ENCODE measurements at places on chromosomes 13 and 19.
A peak's percentile ranks its signal among the peaks of the same experiment; 100 is the strongest.

DNA sequence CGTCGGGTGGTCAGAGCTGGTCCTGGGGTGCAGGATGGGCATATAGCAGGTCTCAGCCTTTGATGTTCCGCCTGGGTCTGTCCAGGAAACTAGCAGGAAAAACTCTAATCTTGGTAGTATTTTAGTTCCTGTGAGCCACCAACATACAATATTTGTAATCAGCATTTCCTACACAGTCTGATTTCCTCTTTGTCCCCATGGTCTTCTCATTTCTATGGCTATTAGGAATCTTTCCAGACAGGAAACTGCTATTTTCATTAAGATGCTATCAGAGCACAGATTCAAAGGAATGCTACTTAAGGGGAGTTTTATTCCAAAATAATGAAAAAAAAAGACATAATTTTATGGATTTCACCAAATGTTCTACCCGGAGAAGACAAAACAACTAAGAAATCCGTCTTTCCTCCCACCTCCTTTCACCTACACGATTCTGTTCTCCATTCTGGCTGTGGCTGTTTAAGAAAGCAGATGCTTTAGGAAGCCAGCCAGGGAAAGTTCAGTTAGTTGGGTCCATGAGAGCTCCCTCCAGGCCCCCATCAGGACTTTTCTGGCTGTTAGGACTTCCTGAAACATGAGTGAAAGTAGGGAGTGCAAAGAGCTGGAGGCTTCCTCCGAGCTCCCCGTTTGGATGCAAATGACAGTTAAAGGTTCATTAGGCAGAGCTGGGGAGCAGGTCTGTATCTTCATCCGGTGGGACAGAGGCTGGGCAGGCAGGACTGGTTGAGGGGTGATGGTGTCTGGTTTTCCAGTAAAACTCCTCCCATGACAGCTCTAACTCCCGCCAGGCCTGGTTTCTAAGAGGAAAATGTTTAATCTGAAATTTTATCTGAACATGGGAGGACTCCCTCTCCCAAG lies 36.3 kb downstream of the SHISA2 start:
- DNase-seq, result no peak

DNA sequence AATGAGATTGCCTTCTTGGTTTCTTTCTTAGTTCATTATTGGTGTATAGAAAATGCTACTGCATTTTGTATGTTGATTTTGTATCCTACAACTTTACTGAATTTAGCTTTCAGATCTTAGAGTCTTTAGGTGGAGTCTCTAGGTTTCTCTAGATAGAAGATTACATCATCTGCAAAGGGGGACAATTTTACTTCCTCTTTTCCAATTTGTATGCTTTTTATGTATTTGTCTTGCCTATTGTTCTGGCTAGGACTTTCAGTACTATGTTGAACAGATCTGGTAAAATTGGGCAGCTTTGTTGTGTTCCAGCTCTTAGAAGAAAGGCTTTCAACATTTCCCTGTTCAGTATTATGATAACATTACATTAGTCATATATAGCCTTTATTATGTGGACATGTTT lies 101.0 kb upstream of the SPRY2 start:
- DNase-seq, result no peak

DNA sequence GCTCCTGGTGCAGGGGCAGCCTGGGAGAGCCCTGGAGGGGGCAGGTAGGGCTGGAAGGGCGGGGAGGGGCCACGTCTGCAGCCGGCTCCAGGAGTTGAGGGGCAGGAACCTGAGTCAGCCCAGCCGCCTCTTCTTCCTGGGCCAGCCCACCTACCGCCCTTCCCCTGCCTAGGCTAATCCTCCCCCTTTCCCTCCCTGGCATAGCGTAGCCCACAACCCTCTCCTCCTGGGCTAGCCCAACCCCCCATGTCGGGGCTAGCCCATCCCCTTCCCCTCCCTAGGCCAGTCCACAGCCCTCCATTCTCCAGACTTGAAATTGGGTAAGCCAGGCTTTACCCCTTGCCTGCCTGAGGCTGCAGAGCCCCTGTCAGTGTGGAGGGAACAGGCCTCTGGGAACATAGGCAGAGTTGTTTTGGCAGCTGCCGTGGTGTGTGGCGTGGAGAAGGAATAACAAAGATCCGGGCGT lies 20.6 kb upstream of the WDR18 start:
- DNase-seq, result no peak

GRCh38 chr19:2509096-2509495 lies 33.2 kb downstream of the GADD45B start:
- DNase-seq, result no peak

GRCh38 chr13:98786023-98786422 lies 33.6 kb upstream of the SLC15A1 start:
- DNase-seq, result no peak

- no peak for DNase-seq
These were observed 123.3 kb downstream of the AKAP11 start for GRCh38 chr13:42395086-42395821.

GRCh38 chr13:112725346-112726015 lies 35.6 kb downstream of the ATP11A start:
- DNase-seq, result no peak

DNA sequence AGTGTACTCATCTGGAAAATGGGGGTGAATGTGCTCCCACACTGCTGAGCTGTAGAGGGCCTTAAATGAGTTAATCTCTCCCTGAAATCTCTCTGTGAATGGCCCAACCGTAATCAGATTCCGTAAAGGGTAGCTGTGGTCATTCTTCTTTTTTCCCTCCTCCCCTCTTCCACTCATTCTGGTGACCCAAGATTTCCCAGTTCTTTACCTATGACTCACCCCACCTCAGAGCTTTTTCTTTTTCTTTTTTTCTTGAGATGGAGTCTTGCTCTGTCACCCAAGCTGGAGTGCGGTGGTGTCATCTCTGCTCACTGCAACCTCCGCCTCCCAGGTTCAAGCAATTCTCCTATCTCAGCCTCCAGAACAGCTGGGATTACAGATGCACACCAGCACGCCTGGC lies 33.3 kb upstream of the MUC16 start:
- no peak for DNase-seq

- no peak for DNase-seq
These were observed 21.8 kb downstream of the ZNF77 start for GRCh38 chr19:2922987-2923386.

DNA sequence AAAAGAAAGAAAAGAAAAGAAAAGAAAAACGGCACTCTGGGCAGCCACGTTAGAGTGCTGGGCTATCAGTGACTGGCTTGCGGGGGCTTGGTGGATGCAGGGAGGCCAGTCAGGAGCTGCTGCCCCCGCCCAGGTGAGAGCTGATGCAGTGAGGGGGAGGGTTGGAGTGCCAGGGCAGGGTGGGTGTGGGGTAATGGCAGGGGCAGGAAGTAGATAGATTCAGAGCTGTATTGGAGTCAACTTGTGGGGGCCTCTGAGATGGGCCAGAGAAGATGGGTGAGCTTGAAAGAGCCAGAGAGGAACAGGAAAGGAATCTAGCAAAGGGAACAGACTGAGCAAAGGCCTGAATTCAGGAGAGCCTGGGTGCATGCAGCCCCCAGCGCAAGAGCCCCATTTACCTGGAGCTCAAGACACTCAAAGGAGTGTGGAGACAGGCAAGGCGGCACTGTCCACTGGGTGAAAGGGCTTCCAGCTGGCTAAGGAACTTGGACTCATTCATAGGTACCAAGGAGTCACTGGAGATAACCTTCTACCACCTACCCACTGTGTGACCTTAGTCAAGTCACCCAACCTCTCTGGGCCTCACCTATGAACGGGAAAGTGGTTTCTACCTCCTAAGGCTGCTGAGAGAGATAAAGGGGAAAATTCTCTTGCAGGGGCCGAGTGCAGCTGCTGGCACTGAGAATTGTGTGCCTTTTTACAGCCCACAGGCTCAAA lies 20.2 kb downstream of the VSTM2B start:
- DNase-seq, result no peak

DNA sequence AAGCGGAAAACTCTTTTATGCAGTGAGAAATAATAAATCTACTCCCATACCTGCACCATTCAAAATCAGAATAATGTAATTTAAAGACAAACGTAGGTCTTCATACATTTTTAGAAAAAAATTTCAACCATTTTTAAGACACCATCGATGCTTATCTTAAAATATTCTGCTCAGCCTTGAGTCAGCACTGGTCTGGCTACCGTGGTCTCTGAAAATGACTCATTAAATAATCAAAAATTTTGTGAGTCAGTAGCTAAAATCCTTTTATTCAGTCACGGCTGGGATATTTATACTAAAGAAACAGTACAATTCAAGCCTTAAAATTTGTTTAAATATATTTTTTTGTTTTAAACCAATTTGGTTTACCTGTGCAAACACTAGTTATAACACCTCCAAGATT lies 2862.8 kb upstream of the PCDH20 start:
- DNase-seq, result no peak

DNA sequence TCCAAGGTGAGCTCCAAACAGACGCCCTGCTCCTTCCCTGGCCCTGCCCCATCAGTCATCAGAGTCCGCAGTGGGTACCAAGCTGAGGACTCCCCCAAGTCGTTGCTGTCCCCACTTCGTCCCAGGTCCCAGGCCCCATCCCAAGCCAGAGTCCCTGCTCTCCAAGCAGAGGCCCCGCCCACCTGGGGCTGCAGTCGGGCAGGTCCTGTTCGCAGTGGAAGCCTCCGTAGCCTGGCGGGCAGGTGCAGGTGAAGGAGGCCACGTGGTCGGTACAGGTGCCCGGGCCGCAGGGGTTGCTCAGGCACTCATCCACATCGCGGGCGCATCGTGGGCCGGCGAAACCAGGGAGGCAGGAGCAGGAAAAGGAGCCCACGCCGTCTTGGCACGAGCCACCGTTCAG lies 19.4 kb downstream of the NOTCH3 start:
- no peak for DNase-seq

- DNase-seq, result no peak
These were observed 17.6 kb downstream of the EMP3 start for GRCh38 chr19:48342841-48343540.

DNA sequence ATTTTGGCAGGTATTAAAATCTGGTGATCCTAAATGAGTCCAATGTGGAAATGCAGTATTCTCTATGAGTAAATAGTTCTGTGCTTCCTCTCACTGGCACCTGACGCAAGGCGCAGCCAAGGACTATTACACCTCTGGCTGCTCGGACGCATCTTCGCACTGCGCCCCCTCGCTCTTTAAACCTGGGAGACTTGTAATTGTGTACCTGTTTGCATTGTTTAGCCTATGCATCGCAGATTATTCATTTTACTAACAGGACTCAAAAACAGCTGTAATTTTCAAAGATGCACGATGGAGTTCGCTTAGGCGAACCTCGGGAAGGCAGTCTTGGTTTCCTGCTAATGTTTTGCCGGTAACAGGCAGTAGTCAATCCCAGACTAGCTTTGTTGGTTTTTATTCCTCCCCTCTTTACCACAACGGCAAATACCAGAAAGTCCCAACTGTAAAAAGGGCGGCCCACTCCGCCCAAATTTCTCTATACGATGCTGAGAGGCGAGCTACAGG lies 113.2 kb downstream of the KCNRG start:
- DNase-seq, result no peak

GRCh38 chr19:48297975-48298374 lies 27.4 kb upstream of the EMP3 start:
- no peak for DNase-seq

GRCh38 chr13:51759240-51759639 lies 44.7 kb downstream of the DHRS12 start:
- DNase-seq, result no peak

- no peak for DNase-seq
These were observed 9.2 kb upstream of the MPHOSPH8 start for GRCh38 chr13:19624265-19624664.

DNA sequence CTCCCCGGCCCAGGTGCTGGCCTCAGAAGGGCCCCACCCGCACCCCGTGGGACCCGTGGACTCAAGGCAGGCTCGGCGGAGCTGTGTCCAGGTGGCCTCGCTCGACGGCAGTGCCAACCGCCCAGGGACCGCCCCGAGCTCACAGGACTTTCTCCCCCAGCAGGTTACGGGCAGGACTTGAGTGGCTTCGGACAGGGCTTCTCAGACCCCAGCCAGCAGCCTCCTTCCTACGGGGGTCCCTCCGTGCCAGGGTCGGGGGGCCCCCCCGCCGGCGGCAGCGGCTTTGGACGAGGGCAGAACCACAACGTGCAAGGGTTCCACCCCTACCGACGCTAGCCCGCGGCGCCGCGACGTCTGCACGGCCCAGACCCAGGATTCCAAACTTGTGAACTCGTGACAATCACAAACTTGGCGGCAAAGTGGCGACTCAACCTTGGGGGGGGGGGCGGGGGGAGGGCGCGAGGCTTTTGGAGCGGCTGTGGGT lies 3.6 kb upstream of the RPS15 start:
- DNase-seq, result no peak

GRCh38 chr13:100045355-100045754 lies 43.5 kb upstream of the PCCA start:
- no peak for DNase-seq

- DNase-seq, result no peak
These were observed 23.1 kb downstream of the GAS6 start for GRCh38 chr13:113840541-113841352.

- no peak for DNase-seq
These were observed 9.6 kb downstream of the STARD13 start for GRCh38 chr13:33275916-33276315.

GRCh38 chr19:49988433-49988832 lies 27.5 kb upstream of the SIGLEC11 start:
- DNase-seq, result no peak

GRCh38 chr13:80249516-80250212 lies 91.3 kb downstream of the SPRY2 start:
- DNase-seq, result no peak

DNA sequence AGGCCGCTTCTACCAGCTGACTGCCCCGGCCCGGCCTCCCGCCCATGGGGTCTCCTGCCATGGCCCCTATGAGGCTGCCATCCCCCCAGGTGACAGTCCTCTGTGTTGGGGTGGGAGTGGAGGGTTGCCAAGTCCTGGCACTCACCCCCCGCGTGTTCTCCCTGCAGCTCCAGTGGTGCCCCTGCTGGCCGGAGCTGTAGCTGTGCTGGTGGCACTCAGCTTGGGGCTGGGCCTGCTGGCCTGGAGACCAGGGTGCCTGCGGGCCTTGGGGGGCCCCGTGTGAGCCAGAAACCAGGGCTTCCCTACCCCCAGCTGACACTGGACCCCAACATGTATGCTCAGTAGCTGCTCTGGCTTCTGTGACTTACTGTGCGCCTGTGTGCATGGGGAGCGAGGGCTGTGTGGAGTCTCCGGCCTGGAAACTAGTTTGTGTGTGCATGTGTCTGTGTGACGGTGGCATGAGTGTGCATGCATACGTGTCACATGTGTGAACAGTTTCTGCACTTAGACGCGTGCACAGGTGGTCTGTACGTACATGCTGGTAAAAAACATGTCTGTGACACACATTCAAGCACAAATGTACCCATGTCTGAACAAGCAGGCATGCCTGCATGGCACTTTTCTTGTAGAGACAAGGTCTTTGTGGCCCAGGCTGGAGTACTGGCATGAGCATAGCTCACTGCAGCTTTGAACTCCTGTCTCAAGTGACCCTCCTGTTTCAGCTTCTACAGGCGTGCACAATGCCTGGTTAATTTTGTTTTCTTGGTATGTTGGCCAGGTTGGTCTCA lies 4.9 kb downstream of the ACP4 start:
- peak; percentile 45 for DNase-seq
